ENCODE measurements at places on chromosomes 6 and 20. TPM values are rescaled to one million over a fixed set of nuclear protein-coding genes. Genes with fewer than 3 reads are reported as not detected.

GRCh38 chr6:167791780-167792478, 34.8 kb upstream of the AFDN start:
- DNase-seq = no peak

DNA sequence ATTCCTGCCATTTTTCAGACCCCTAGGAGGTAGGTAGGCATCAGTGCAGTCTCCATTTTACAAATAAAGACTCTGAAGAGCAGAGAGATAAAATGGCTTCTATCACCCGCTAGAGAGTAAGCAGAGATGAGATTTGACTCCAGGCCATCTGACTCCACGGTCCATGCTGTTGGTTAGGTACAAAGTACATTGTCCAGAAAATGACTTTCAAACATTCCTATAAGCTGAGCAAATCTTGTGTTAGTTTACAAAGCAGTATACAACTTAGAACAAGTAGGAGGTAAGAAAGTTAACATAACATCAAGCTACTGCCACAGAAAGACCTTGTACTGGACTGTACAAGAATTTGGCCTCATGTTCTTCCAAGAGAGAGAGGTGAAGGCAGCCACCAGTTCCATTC, 14.9 kb downstream of the BTN1A1 start:
- DNase-seq = no peak

DNA sequence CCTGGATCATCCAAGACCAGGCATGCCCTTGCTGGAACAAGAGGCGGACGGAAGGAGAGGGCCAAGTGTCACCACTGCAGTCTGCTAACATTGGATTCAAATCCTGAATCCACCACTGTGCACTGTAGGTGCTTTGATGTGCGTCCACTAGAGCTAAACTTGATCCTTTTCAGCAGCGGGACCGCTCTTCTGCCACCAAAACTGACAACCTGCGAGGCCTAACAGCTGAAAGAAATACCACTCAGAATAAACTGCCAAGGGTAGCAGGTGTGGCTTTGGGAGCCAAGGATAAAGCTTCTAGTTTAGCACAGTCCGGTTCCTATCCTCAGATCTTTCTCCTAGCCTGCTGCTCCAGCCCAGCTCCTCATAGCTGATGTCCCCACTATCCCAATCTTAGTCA, 108.0 kb downstream of the ATXN1 start:
- no peak for DNase-seq

DNA sequence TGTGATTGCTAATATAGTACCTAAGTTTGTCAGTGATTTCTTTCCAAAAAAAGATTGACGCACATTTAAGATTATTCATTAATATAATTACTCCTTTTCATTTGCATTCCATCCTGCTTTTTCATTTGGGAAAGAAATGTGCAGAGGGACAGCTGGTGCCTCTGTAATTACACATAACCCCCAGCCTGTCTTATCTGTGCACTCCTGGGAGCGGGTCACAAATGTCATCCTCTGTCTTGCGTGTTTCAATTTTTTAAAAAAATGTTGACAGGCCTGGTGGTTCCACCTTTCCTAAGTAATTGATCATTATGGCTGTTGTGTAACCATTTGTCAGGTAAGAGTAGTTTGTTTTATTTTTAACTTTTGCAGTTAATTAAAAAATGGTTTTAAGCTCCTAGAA, 92.7 kb downstream of the SLX4IP start:
- no peak for DNase-seq

DNA sequence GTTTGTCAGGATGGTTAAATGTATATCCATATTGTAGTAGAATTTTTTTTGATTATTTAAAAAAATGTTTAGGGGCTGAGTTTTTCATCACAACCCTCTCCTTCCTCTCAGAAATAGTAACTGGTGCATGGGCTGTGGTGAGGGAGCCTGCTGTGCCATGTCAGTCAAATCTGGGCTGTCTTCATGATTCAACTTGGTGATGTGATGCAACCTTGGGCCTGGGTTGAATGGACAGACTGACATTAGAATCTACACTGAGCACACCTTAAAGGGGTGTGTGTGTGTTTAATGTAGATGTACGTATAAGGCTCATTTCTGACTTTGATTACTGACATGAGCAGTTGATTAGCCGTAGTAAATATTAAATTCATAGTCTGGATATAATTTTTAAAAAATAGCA, 3.7 kb downstream of the TJAP1 start:
- no peak for DNase-seq

- DNase-seq = no peak
These were observed 2.2 kb upstream of the PTPRA start for GRCh38 chr20:2871111-2871465.

DNA sequence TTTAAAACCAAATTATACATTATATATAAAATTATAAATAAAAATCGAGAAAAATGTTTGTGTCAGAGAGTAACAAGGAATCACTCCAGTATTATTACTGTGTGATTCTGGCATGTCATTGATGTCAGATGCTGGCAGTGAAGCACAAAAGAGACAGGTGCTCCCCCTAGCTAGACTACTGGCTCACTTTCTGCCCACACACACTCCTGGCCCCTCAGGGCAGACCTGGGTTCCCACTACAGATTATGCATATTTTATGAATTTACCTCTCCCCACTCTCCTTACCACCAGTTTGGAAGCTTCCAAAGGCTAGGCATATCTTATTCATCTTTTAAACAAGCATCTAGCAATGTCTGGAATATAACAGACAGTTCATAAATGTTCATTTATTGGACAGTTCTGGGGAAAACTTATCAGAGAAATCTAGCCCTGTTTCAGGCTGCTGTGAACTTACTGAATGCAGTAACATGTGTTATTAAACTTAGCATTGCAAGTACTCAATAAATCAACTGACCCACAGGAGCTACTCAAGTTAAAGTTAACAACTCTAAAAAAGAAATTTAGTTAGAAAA, 12.8 kb downstream of the SNX3 start:
- no peak for DNase-seq

- no peak for DNase-seq
These were observed 74.9 kb downstream of the NCOA3 start for GRCh38 chr20:47576516-47577033.

GRCh38 chr6:15882915-15883314, 220.1 kb upstream of the DTNBP1 start:
- DNase-seq = no peak

- peak; percentile 17 for DNase-seq
These were observed 130.8 kb downstream of the OGFRL1 start for GRCh38 chr6:71419217-71420094.

GRCh38 chr6:34523441-34524206, 32.5 kb downstream of the SPDEF start:
- DNase-seq = no peak

GRCh38 chr20:57124800-57125517, 141.5 kb downstream of the BMP7 start:
- no peak for DNase-seq

- DNase-seq = no peak
These were observed 193.6 kb downstream of the NKAIN2 start for GRCh38 chr6:123997223-123997622.

DNA sequence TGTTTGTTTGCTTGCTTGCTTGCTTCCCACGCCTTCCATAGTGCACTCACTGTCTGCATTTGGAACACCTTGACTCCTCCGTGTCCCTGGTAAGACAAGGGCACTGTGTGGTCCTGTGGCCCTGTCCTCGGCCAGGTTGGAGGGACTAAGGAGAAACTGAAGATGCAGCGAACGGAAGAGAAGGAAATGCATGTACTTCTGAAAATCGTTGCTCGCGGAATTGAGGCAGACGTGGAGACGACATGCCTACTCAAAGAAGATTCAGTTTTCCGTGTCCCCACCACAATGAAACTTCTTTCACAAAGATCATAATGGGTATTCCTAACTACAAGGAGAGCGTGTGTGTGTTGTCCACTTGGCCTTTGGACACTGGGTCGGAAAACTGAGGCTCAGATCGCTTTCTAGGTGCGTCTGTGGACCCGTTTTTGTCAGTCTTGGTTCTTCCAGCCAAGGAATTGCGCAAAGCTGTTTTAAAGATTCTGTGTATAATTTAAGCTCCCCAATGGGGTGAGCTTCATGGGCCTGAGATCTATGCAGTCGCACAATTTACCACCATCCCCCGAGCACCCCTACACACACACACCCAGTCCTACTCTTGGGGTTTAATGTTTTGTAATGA, 120.4 kb upstream of the ZNF184 start:
- no peak for DNase-seq

GRCh38 chr20:41111578-41111951, 25.8 kb upstream of the PLCG1 start:
- DNase-seq = no peak

DNA sequence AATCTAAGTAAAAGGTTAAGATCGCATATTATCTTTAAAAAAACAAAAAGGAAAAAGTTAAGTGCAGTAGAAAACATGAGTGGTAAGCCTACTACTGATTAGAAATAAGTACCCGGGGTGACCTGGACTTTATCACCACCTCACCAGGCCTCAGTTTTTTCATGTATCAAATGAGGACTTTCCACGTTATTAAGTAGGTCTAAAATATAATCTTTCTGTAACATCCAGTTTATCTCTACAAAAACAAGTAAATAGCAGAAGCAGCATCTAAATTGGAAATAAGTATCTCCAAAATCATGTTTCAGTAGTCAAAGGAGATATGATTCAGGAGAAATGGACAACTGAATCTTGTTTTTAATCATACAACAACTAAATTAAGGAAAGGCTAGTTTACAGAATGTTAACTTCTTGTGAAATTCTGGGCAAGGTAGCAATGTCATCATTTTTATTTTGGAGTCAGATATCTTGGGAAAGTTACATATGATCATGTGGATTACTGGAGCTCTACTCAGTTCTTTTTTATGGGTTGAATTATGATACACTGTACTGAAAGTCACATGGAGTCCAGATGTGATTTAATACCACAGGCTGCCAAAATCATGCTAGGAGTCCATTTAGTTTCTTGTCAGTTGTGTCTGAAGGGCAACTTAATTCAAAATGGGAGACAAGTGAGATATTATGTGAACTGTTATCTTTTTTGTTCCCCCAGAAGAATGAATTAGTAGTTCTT, 114.7 kb upstream of the PRL start:
- no peak for DNase-seq

DNA sequence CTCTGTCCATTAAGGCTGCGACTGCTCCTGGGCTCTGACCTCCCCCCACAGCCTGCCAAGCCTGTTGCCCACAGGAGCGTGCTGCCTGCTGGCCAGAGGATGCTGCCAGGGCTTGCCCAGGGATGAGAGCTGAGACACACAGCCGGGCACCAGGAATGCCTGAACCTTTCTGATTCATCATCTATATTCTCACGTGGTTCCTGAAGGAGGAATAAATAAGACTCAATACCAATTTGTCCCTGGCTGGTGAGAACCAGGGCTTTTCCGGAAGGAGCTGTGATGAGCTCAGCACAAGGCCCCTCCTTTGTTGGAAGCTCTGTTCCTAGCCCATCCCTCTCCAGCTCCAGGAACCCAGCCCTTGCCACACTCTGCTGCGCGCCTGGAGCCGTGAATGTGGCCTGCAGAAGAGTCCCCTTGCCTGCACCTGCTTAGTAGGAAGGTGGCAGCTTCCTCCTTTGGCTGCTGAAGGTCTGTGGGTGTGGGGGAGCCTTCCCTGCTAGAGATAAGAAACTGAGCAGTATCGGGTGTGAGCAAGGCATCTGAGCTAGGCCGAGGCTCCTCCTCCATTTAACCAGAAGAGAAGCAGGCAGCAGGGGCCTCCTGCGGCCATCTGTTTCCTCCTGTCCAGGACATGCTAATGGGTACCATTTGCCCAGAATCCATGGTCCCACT, 37.9 kb downstream of the SYNDIG1 start:
- DNase-seq = no peak

- DNase-seq = no peak
These were observed 71.6 kb upstream of the SLC22A1 start for GRCh38 chr6:160050022-160050421.

GRCh38 chr20:62376112-62377063, 9.3 kb upstream of the LAMA5 start:
- no peak for DNase-seq

DNA sequence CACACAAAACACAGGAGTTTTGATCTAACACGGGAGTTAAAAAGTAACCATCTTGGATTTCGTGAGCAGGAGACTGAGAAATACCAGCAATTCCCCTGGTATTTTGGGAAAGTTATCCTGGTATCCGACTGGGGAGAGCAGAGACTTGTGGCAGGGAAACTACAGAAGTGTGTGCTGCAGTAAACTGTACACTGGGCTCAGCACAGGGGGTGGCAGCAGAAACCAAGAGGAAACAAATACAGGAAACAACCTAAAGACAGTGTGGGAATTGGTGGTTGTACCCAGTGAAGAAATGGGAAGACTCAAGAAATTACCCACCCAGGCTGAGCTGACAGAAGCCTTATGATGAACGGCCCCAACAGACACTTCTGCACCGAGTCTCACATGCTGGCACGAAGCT, 109.8 kb downstream of the CHD6 start:
- DNase-seq = no peak

- DNase-seq = no peak
These were observed 359.7 kb downstream of the BTBD9 start for GRCh38 chr6:38279963-38280588.

DNA sequence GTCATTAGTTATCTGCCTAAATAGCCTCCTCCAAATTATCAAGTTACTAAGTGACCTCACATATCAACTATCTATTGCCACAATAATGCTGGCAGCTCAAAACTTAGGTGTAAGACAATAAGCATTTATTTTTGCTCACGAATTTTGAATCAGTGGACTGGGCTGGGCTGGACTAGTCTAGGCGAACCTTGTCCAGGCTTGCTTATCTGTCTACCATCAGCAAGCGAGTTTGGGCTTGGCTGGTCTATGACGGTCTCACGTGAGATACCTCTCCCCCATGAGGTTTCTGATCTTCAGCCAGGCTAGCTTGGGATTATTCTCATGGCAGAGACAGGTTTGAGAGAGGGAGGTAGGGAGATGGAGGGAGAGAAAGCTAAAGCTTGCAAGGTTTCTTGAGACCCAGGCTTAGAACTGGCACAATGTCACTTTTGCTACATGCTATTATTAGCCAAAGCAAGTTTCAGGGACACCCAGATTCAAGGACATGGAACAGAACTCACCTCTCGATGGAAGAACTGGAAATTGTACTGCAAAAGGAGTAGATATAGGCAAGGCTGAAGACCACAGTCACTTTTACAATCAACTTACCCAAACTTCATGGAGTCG, 80.9 kb downstream of the WASF1 start:
- no peak for DNase-seq

The SYNDIG1 gene
- 0.49 TPM for total RNA-seq

The CNBD2 gene
- total RNA-seq = 5.6 TPM

The DEFB128 gene
- total RNA-seq = not detected

The ANKEF1 gene
- total RNA-seq = 3.7 TPM

The APOBEC2 gene
- total RNA-seq = not detected

The ZNF831 gene
- not detected for total RNA-seq

The CFB gene
- not detected for total RNA-seq

The DNAAF9 gene
- total RNA-seq = 13.5 TPM

The LST1 gene
- total RNA-seq = not detected

The ZBTB12 gene
- total RNA-seq = 60.8 TPM

The ADGRF1 gene
- total RNA-seq = 0.09 TPM
